Right renal pelvis (tissue), 4 donors: ENCODE measurements at places on chromosomes 12 and 14. TPM values are rescaled to one million over a fixed set of nuclear protein-coding genes. Genes with fewer than 3 reads are reported as not detected.

Gene KRT71
- polyA plus RNA-seq = not detected

Gene BCL7A
- polyA plus RNA-seq = 34.0 TPM

Gene EID3
- polyA plus RNA-seq = 4.8 TPM

Gene MRPL51
- 184 TPM for polyA plus RNA-seq

Gene ANKLE2
- polyA plus RNA-seq = 62.7 TPM

Gene BBOF1
- polyA plus RNA-seq = 12.9 TPM

DNA sequence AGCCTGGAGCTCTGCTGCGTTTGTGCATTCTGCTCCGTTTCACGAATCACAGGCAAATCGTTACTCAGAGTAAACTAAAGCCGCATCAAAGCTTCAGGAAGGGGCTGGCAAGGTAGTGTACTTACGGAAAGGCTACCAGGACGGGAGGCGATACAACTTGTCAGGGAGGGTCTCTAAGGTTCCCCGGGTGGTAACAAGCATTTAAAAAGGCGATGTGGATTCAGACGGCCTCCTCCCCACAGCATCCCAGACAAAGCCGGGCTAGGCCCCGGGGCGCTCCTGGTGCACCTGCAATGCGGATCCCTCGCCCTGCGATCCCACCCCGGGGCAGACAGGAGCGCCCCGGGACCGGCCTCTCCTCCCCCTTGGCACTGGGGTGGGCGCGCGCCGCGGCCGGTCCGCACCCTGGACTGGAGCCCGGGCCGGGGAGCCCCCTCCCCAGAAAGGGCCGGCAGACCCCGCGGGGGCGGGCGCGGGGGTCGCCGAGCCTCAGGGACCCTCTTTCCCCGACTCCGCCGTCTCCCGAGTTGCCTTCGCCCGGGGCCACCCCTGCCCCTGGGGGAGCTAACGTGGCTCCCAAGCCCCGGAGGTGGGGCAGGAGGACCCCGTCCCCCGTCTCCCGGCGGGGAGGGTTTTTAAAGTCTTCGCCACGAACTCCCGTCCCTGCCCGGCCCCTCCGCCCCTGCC lies 718 bp downstream of the CCDC92 start:
- no peak for DNase-seq

DNA sequence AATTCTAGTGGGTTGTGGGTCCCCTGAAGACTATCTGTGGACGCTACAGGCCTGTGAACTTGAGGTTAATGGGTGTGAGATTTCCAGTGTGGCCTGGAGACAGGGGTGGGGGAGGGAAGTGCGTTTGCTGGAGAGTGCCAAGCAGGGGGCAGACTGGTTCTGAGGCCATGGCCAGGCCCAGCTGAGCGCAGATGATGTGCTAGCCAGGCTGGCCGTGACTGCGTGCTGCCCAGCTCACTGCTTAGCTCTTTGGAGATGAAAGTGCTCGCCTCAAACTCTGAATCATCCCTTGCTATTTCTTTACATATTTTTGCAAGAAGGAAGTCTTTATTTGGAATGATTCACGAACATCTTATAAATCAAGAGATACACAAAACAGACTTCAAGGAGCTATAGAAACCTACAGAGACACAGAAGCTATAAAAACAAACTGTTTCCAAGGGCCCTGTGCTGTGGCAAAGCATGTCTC lies 75.2 kb upstream of the PLEKHG3 start:
- DNase-seq = no peak

DNA sequence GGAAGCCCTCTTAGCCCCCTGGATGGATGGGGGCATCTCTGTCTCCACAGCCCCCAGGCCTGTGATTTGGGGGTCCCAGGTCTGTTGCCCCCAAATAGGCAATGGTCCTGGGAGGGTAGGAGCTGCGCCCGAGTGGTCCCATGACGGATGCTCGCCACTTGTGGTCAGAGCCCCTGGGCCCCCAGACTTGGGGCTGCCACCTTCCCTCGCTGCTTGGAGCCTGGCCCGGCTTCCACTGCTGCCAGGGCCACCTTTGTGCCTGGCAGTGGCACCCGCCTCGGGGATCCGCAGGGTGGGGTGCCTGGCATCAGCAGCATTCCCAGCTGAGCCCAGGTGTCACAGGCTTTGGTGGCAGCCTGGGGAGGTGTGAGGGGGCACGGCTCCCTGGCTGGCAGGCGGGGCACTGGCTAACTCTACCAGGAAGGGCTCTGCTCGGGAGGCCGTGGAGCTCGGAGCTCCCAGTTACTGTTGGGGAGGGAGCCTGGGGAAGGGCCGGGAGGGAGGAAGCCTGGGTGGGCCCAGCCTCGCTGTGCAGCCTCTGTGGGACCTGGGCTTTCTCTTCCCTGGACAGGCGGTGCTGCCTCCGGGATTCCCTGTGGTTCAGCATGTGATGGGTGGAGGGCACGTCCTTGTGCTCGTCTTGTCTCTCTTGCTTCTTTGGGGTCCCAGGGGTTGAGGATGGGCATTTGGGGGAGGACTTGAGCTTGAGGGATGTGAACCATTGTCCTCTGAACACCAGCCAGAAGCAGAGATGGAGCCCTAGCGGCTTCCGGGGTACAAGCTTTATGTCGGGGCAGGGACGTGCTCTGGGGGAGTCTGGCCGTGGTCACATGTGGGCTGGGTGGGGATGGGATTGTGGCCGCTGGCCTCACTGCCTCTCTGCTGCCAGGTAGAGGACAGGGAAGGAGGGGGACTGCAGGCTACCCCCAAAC lies 5.4 kb downstream of the KIF26A start:
- no peak for DNase-seq

DNA sequence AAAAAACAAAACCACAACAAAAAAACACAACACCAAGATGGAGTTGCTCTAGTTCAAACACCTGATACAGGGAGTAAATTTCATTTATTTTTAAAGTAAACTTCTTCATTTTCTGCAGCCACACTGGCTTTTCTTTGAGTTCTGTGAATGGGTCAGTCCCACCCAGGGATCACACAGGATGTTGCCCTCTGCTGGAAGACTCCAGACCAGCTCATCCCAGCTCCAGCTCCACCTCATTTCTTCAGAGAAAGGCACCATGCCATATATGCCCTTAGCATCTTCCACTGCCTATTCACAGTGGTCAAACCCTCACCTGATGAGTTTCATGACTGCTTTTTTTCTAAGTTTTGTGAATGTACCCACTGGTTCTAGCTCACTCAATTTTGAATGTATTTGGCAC lies 8.0 kb downstream of the GLIPR1 start:
- no peak for DNase-seq

DNA sequence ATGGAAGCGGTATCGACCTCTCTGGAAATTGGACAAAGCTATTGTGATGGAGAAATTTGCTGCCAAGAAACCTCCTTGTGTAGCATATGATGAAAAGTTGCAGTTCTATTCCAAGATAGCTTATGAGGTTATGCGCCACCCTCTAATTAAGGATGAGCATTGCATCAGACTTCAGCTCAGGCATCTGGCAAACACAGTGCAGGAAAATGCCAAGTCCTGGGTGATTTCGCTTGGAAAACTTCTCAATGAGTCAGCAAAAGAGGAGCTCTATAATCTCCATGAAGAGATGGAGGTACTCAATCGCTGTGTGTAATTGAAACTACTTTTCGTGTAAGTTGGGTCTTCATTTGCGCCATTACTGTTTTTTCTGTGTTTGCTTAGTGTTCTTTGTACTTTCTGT lies 51.2 kb downstream of the DNAH10 start:
- no peak for DNase-seq

- no peak for DNase-seq
Measured at GRCh38 chr14:104795781-104796686, 486 bp upstream of the AKT1 start.

- DNase-seq = no peak
Measured at GRCh38 chr12:117889098-117889497, 79.7 kb downstream of the KSR2 start.

GRCh38 chr14:23577710-23578392 lies 739 bp downstream of the JPH4 start:
- DNase-seq = no peak

DNA sequence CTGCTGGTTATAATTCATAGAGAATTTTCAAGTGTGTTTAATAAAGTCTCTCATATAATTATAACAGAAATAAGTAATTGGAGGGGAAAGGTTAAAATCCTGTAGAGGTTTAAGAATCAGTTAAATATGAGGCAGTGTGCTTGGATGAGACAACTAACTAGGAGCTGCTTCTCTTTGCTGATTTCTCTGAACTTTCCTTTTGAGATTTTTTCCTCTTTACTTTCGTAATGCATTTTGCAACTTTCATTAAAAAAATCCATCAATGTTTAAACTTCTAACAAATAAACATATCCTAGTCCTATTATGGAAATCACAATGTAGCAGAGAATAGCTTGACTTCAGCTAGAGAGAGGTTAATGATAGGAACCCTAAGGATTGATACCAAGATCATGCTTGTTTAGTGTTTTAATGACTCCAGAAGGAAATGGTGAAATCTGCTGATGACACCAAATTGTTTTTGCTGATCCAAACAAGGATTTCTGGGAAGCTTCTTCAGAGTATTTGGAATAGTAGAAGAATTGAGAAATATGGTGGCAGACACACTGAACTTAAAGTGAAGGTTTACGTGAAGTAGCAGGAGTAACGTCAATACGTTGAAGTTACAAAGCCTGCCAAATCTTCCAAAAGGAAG lies 122.6 kb downstream of the RAD51B start:
- DNase-seq = no peak

DNA sequence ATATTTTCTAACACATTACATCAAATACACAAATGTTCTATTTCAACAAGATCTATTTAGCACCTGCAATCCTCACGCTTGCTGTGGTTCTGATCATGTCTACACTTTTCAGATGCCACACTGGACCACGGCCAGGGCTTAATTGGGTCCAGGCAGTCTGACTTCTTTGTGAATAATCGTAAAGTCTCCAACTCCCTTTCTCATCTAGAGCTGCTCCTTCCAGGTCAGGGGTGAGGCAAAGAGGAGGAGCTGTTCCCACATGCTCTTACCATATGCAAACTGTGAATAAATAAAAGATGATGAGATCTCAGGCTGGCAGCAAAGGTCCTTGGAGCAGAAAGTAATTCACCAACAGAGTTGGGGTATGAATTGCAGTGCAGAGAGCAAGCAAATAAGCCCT lies 316.6 kb downstream of the GLT1D1 start:
- DNase-seq = no peak
